ENCODE measurements at places on chromosomes 1 and 21. TPM values are rescaled to one million over a fixed set of nuclear protein-coding genes. Genes with fewer than 3 reads are reported as not detected.

DNA sequence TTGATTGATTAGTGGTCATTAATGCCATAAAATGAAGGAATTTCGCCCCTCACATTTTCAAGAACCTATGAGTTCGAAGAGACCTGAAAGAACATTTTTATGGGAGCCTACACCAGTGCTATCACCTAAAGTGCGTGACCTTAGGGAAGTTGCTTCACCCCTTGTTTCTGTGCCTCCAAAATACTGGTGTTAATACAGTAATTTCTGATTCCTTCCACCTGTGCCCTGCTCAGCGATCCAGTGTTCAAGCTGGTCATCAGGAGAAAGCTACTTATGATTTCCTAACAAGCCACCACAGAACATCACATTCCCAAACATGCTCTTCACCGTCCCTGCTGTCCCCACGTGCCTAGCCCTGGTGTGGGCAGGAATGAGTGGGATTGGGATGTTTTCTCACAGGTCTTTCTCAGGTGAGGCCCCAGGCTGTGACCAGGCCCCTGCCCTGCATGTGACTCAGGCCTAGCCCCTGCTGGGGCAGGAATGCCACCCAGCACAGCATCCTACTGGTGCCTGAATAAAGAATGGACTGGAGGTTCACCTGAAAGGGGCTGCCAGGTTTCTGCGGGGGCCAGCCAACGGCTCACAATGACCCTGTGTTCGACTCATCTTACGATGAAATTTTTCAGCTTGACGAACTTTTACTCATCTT lies 60.3 kb downstream of the CD247 start:
- H3K27me3 ChIP-seq: peaks cover 49% of the 10 kb centered on the region
- no peak overlapping the region for H3K4me3 ChIP-seq
- no peaks in the 10 kb centered on the region for H3K36me3 ChIP-seq
- no peak for DNase-seq
- no peak overlapping the region for H3K27ac ChIP-seq
- H3K4me1 ChIP-seq: peaks cover 10% of the 10 kb centered on the region

- no peak for DNase-seq
- H3K4me3 ChIP-seq: no peak overlapping the region
- H3K27ac ChIP-seq: no peak overlapping the region
- H3K4me1 ChIP-seq: no peaks in the 10 kb centered on the region
These were observed 77.0 kb downstream of the PGM1 start for GRCh38 chr1:63670164-63670563.

- DNase-seq: no peak
- no peak overlapping the region for H3K27ac ChIP-seq
- no peak overlapping the region for H3K4me3 ChIP-seq
- H3K27me3 ChIP-seq: no peaks in the 10 kb centered on the region
- no peaks in the 10 kb centered on the region for H3K4me1 ChIP-seq
These were observed 13.4 kb downstream of the THEMIS2 start for GRCh38 chr1:27885621-27886352.

DNA sequence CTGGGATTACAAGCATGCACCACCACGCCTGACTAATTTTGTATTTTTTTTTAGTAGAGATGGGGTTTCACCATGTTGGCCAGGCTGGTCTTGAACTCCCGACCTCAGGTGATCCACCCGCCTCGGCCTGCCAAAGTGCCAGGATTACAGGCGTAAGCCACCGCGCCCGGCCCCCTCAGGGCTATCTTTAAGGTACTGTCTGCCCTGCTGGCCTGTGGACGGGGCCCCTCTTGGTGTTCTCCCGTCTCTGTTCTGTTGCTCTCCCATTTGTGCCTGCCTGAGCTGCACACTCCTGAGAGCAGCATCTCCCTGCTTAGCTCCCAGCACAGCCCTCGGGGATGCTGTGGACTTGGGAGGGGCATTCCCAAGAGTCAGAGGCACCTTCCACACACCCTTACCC lies 13.9 kb downstream of the MYBPH start:
- no peaks in the 10 kb centered on the region for H3K36me3 ChIP-seq
- no peaks in the 10 kb centered on the region for H3K27me3 ChIP-seq
- no peak overlapping the region for H3K27ac ChIP-seq
- H3K4me3 ChIP-seq: no peak overlapping the region
- H3K4me1 ChIP-seq: no peaks in the 10 kb centered on the region
- DNase-seq: no peak

DNA sequence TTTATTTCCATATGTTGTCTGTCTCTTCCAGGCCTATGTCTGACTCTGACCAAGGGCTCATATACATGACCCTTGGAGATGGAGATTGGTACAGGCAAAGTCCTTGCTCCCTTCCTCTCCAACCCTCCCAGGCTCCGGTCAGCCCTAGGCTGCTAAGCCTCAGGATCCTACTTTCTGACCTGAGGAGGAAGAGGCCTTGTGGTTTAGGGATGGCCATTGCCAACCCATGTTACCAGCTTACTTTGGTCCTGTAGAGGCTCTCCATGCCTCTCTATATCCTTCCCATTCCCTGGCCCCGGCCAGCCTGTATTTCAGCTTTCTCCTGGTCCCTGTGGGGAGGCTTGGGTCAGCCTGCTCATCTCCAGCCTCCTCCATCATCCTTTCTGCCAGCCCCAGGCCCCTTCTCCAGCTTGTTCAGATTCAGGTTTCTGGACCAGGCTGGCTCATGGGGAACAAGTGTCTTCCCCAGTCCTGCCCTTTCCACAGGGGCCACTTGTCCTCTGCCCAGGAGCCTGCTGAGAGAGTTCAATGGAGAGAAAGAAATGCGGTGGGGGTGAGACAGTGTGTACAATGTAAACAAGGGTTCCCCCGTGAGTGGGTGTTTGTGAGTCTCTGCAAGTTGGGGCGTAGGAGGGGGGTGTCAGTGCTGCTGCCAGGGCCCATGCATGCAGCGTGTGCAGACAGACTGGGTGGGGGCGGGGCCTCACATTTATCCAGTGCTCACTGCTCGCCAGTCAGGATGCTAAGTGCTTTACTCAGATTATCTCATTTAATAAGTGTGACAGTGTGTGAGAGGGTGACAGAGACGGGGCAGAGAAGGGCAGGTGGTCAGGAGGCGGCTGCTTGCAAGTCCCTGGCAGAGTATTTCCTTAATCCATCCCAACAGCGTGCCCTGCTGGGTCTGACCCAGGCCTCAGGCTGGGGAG lies 31.3 kb upstream of the FOXO6 start:
- no peaks in the 10 kb centered on the region for H3K36me3 ChIP-seq
- H3K4me3 ChIP-seq: no peak overlapping the region
- H3K4me1 ChIP-seq: no peaks in the 10 kb centered on the region
- no peaks in the 10 kb centered on the region for H3K27me3 ChIP-seq
- no peak for DNase-seq

DNA sequence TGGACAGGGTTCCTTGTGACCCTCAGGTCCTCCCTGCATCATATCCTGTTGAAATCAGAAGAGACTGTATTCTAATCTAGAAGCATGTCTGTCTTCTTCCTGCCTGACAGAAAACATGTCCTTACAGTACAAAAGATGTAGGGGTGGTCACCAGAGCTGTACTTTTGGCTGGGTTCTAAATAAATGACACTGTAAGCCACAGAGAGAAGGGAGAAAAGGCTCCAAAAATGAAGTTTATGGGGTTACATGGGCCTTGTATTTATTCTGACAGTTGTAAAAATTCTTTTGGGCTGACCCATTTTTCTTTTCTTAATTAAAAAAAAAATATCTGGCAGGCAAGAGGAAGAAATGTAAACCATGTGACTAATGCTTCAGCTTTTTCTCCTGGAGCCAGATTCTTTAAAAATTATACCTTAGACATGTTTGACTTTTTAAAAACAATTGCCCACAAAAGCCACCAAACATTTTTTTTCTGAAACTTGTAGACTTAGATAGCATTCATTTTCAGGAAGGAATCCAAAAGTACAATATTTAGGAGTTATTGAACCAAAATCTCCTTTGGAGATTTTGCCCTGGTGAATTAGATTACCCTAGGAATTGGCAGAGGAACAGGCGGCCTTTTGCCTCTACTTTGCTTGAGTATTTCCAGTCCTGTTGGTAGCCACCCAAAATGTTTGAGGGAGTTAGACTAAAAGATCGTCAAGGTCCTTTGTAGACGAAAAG lies 17.1 kb downstream of the RGL1 start:
- no peaks in the 10 kb centered on the region for H3K27me3 ChIP-seq
- no peak overlapping the region for H3K4me3 ChIP-seq
- DNase-seq: no peak
- H3K27ac ChIP-seq: no peak overlapping the region

DNA sequence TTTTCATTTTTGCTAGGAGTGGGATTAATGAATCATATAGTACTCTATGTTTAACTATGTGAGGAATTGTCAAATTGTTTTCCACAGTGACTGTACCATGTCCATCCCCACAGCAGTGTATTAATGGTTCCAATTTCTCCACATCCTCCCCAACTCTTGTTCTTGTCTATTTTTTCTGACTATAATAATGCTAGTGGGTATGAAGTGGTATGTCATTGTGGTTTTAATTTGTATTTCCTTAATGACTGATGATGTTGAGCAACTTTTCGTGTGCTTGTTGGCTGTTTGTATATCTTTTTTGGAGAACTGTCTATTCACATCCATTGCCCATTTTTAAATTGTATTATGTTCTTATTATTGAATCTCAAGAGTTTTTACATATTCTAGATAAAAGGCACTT lies 10.0 kb upstream of the KPRP start:
- no peak overlapping the region for H3K27ac ChIP-seq
- peaks cover 4% of the 10 kb centered on the region for H3K4me1 ChIP-seq
- DNase-seq: no peak

- H3K36me3 ChIP-seq: no peaks in the 10 kb centered on the region
- H3K27ac ChIP-seq: no peak overlapping the region
- H3K27me3 ChIP-seq: no peaks in the 10 kb centered on the region
- H3K4me1 ChIP-seq: no peaks in the 10 kb centered on the region
- DNase-seq: peak; percentile 13
These were observed 1561.5 kb downstream of the MRPL39 start for GRCh38 chr21:24045775-24046215.

- no peaks in the 10 kb centered on the region for H3K36me3 ChIP-seq
- peaks cover 26% of the 10 kb centered on the region for H3K4me1 ChIP-seq
- H3K27me3 ChIP-seq: no peaks in the 10 kb centered on the region
These were observed 56.4 kb upstream of the SAMSN1 start for GRCh38 chr21:14602382-14602958.

DNA sequence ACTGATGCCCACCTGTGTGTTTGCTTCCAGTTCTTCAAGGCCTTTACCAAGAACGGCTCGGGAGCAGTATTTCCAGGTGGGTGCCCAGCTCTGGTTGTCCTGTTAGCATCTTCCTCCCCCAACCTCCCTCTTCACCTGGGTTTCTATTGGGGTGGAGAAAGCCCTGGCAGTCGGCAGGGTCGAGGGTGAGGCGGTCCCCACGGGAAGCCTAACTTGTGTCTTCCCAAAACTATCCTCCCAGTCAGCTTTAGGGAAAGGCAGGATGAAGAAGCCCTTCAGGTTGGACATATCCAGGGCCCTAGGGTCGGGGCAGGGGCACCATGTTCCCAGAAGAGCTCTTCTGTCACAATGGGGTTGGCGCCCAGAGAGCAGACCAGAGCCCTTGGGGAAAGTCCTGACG lies 20.6 kb downstream of the QSOX1 start:
- no peaks in the 10 kb centered on the region for H3K27me3 ChIP-seq
- no peak overlapping the region for H3K27ac ChIP-seq
- no peaks in the 10 kb centered on the region for H3K36me3 ChIP-seq
- no peak for DNase-seq

The CNTN2 gene
- total RNA-seq: 2.2 TPM

The NDUFS2 gene
- total RNA-seq: 94.7 TPM

The RPE65 gene
- not detected for total RNA-seq

The TCHH gene
- total RNA-seq: 0.19 TPM

The ETV3L gene
- not detected for total RNA-seq

The TXNIP gene
- total RNA-seq: 29.1 TPM

The PLD5 gene
- total RNA-seq: 4.2 TPM

The AMY1A gene
- total RNA-seq: not detected

The OR2G2 gene
- not detected for total RNA-seq

The EXTL1 gene
- 1.2 TPM for total RNA-seq

The FAM177B gene
- not detected for total RNA-seq
